ENCODE measurements at places on chromosomes 7 and 10.

GRCh38 chr10:36423821-36424248 is 701.6 kb upstream of the ANKRD30A start:
- H3K4me3 ChIP-seq, result no peak overlapping the region
- H3K4me1 ChIP-seq, result no peaks in the 10 kb centered on the region
- H3K27ac ChIP-seq, result no peak overlapping the region
- DNase-seq, result no peak

DNA sequence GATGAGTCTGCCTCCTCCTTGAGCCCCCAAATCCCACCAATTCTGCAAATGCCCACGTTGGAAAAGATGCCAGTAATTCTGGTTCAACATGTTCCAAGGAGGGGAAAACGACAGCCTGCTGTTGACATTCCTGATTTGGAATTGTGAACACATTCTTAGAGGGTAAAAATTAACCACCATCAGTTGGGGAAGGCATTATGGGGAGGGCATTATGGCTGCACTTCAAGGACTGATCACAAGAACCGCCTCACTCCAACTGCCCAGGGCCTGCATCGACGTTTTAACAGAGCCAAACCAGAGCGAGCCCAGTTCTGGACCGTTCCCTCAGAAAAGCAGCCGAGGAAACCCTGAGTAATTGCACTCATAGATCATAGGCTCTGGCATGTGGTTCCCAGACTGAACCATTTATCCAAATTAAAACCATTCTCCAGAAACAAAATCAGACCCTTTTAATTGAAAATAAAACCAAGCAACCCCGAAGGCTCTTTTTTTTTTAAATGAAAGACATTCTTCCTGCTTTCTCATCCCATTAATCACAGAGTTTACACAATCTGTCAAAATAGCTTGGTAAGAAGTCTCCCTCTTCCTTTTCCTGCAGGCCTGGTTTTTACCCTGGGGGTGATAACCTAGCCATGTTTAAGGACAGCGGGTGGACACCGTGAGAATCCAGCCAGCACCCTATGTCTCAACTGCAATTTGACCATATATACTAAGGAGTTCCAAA is 8.0 kb downstream of the TNS3 start:
- H3K4me3 ChIP-seq, result no peak overlapping the region
- H3K36me3 ChIP-seq, result no peaks in the 10 kb centered on the region
- peaks cover 87% of the 10 kb centered on the region for H3K4me1 ChIP-seq
- no peaks in the 10 kb centered on the region for H3K27me3 ChIP-seq
- peak overlapping the region; percentile 91 for H3K27ac ChIP-seq
- peak; percentile 77 for DNase-seq

- peaks cover 23% of the 10 kb centered on the region for H3K36me3 ChIP-seq
- DNase-seq, result no peak
- H3K4me3 ChIP-seq, result no peak overlapping the region
- H3K4me1 ChIP-seq, result no peaks in the 10 kb centered on the region
Measured at GRCh38 chr10:74987339-74988053, 124.0 kb upstream of the SAMD8 start.

- H3K36me3 ChIP-seq, result no peaks in the 10 kb centered on the region
- no peak overlapping the region for H3K27ac ChIP-seq
- DNase-seq, result no peak
- no peak overlapping the region for H3K4me3 ChIP-seq
- H3K4me1 ChIP-seq, result peaks cover 8% of the 10 kb centered on the region
- H3K27me3 ChIP-seq, result no peaks in the 10 kb centered on the region
Measured at GRCh38 chr7:154837622-154838021, 165.3 kb downstream of the PAXIP1 start.

GRCh38 chr7:116377721-116378120 is 121.8 kb upstream of the CAV2 start:
- no peak overlapping the region for H3K27ac ChIP-seq
- no peak overlapping the region for H3K4me3 ChIP-seq
- no peaks in the 10 kb centered on the region for H3K27me3 ChIP-seq
- no peaks in the 10 kb centered on the region for H3K36me3 ChIP-seq
- no peak for DNase-seq

- H3K36me3 ChIP-seq, result no peaks in the 10 kb centered on the region
- H3K4me1 ChIP-seq, result peaks cover 7% of the 10 kb centered on the region
- H3K4me3 ChIP-seq, result no peak overlapping the region
- peak overlapping the region; percentile 54 for H3K27ac ChIP-seq
- no peaks in the 10 kb centered on the region for H3K27me3 ChIP-seq
Measured at GRCh38 chr7:617614-618538, 98.2 kb upstream of the PDGFA start.

- no peaks in the 10 kb centered on the region for H3K4me1 ChIP-seq
- no peak overlapping the region for H3K4me3 ChIP-seq
- H3K36me3 ChIP-seq, result peaks cover 3% of the 10 kb centered on the region
- no peak overlapping the region for H3K27ac ChIP-seq
- H3K27me3 ChIP-seq, result no peaks in the 10 kb centered on the region
- DNase-seq, result no peak
Measured at GRCh38 chr10:89738551-89739209, 37.3 kb downstream of the KIF20B start.

GRCh38 chr7:105905209-105905909 is 29.0 kb upstream of the ATXN7L1 start:
- H3K4me3 ChIP-seq, result no peak overlapping the region
- no peaks in the 10 kb centered on the region for H3K27me3 ChIP-seq
- H3K4me1 ChIP-seq, result no peaks in the 10 kb centered on the region

DNA sequence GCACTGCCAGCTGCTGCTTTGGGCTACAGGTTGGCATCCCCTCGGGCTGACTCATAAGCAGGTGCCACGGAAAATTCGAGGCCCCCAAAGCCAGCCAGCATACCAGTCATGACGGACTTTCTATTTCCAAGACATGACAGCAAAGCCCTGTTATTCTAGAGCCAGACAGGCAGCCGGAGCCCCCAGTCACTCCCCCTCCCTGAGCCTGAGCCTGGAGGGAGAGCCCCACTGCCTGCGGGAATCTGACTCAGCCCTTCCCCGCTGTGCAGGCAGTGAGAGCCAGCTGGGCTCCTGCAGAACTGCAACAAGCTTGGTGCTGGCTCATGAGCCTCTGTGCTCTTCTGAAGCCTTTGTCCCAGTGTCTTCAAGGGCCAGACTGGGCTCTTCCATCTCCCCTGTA is 15.8 kb downstream of the BTBD16 start:
- H3K4me3 ChIP-seq, result no peak overlapping the region
- no peaks in the 10 kb centered on the region for H3K36me3 ChIP-seq
- peak; percentile 67 for DNase-seq
- H3K27me3 ChIP-seq, result no peaks in the 10 kb centered on the region

GRCh38 chr10:92108120-92108519 is 182.8 kb downstream of the CPEB3 start:
- H3K4me3 ChIP-seq, result no peak overlapping the region
- H3K36me3 ChIP-seq, result no peaks in the 10 kb centered on the region
- H3K27me3 ChIP-seq, result no peaks in the 10 kb centered on the region
- peaks cover 16% of the 10 kb centered on the region for H3K4me1 ChIP-seq
- no peak for DNase-seq

- no peaks in the 10 kb centered on the region for H3K36me3 ChIP-seq
- H3K27ac ChIP-seq, result no peak overlapping the region
- H3K4me3 ChIP-seq, result no peak overlapping the region
- no peak for DNase-seq
- no peaks in the 10 kb centered on the region for H3K27me3 ChIP-seq
- H3K4me1 ChIP-seq, result no peaks in the 10 kb centered on the region
Measured at GRCh38 chr7:121429798-121430197, 33.7 kb upstream of the FAM3C start.

GRCh38 chr7:98872328-98872924 is 2.6 kb upstream of the TMEM130 start:
- DNase-seq, result no peak
- no peak overlapping the region for H3K27ac ChIP-seq
- peaks cover 26% of the 10 kb centered on the region for H3K4me1 ChIP-seq

- no peak overlapping the region for H3K4me3 ChIP-seq
- H3K27me3 ChIP-seq, result no peaks in the 10 kb centered on the region
- H3K36me3 ChIP-seq, result no peaks in the 10 kb centered on the region
- H3K4me1 ChIP-seq, result no peaks in the 10 kb centered on the region
Measured at GRCh38 chr7:147861058-147861716, 729.4 kb upstream of the C7orf33 start.

GRCh38 chr7:45682836-45683555 is 108.8 kb downstream of the ADCY1 start:
- H3K4me3 ChIP-seq, result no peak overlapping the region
- no peaks in the 10 kb centered on the region for H3K27me3 ChIP-seq
- H3K27ac ChIP-seq, result no peak overlapping the region
- peak; percentile 10 for DNase-seq
- no peaks in the 10 kb centered on the region for H3K4me1 ChIP-seq

GRCh38 chr7:155363852-155364600 is 66.3 kb downstream of the INSIG1 start:
- H3K27me3 ChIP-seq, result no peaks in the 10 kb centered on the region
- no peaks in the 10 kb centered on the region for H3K36me3 ChIP-seq
- H3K4me3 ChIP-seq, result no peak overlapping the region
- H3K4me1 ChIP-seq, result no peaks in the 10 kb centered on the region

- peaks cover 100% of the 10 kb centered on the region for H3K27me3 ChIP-seq
- no peak overlapping the region for H3K27ac ChIP-seq
- H3K4me3 ChIP-seq, result no peak overlapping the region
- peaks cover 52% of the 10 kb centered on the region for H3K4me1 ChIP-seq
- H3K36me3 ChIP-seq, result no peaks in the 10 kb centered on the region
Measured at GRCh38 chr7:97022491-97023306, 1.9 kb downstream of the DLX5 start.

DNA sequence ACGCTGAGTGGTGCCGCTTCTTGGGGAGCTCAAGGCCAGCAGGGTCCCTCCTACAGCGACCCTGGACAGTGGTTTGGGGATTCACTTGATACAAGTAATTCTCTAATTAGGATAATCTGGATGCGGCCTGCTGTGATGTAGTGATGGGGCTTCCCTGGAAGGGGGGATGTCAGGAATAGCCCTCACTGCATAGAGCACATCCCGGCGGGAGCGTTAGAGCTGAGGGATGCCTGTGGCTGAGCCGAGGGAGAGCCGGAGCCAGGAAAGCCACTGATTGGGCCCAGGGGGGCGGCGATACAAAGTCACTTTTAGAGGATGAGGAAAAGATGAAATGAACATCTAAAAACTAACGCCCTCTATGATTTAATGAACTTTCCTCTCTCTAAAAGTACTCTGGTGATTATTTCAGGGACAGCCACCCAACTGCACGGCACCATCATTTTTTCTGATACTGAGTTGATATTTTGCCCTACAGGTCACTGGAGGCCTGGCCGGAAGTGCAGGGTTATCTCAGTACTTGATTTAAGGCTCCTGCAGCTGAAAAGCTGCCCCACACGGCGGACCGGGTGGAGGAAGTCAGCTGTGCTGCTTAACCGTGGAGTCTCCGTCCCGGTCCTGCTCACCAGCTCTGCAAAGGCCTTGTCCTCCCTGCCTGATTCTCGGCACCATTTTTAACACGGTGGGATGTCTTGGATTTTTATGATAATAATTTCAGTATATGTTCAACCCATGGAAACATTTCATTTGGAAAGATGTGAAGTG is 518.8 kb downstream of the DNAJB6 start:
- H3K4me1 ChIP-seq, result peaks cover 3% of the 10 kb centered on the region
- H3K27me3 ChIP-seq, result no peaks in the 10 kb centered on the region
- DNase-seq, result no peak
- H3K4me3 ChIP-seq, result no peak overlapping the region
- no peaks in the 10 kb centered on the region for H3K36me3 ChIP-seq
- no peak overlapping the region for H3K27ac ChIP-seq

DNA sequence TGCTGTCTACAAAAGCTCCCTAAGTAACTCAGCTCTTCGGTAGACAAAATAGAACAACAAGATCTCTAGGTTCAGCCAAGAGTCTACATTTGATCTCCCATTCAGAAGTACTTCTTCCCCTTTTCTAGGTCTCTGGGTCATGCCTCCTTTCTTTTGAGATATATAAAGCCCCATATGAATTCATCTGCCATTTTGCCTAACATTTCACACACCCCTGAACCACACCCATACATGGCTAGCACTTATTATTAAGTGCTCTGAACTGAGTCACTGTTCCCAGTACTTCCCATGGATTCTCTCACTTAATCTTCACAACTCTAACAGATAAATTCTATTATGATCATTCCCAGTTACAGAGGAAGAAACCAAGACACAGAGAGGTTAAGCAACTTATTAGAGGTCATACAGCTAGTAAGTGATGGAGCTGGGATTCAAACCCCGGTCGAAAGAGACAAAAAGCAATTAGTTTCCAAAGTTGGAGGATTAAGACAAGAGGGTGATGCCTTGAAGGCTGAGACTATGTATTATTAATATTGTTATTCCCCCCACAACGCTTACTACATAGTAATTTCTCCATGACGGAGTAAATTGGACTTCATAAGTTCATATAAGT is 17.3 kb downstream of the MYOF start:
- H3K27me3 ChIP-seq, result no peaks in the 10 kb centered on the region
- no peaks in the 10 kb centered on the region for H3K36me3 ChIP-seq
- H3K4me1 ChIP-seq, result peaks cover 84% of the 10 kb centered on the region
- H3K27ac ChIP-seq, result peak overlapping the region; percentile 94
- DNase-seq, result no peak
- H3K4me3 ChIP-seq, result no peak overlapping the region

DNA sequence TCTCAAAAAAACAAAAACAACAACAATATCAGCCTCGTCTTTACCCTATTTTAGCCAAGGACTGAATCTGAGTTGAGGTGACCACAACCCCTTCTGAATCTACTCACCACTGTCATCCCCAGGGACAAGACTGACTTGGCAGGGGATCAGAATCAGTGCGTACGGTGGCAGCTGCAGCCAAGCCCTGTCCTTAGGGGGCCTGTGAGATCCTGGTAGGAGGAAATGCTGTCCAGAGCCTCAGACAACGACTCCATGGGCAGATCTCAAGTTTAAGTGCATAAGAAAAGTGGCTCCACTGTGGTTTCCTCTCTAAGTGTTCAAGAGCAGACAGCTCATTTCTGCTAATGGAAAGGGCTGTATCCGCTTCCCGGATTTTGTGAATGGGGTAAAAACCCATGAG is 22.4 kb upstream of the CYTH3 start:
- H3K27me3 ChIP-seq, result no peaks in the 10 kb centered on the region
- H3K4me1 ChIP-seq, result no peaks in the 10 kb centered on the region
- no peaks in the 10 kb centered on the region for H3K36me3 ChIP-seq

DNA sequence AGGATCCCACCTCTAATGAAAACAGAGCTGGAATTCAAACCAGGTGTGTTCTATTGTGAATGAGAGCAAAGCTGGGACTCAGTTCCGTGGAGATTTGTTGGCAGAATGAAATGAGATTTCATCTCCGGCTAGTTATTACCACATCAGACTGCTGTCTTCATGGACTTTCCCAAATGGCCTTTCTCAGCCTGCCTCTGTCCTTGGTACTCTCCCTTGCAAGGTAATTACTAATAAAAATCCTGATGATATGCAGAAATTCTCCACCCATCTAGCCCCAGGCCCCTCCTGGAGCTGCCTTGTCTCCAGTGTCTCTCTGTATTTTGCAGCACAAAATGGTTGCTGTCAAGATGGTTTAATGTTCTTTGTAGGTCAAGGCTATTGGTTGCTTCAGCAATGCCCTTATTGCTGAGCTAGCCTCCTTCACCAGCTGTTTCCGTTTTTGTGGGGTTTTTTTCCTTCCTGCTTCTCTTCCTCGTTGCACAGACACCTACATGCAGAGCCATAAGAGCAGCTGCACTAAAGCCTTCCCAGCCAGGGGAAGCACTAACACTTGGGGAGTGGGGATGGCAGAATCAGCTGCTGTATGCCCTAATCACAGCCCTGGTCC is 185.0 kb upstream of the GHITM start:
- no peaks in the 10 kb centered on the region for H3K36me3 ChIP-seq
- no peak overlapping the region for H3K27ac ChIP-seq
- no peaks in the 10 kb centered on the region for H3K27me3 ChIP-seq
- no peaks in the 10 kb centered on the region for H3K4me1 ChIP-seq

Data from stomach (tissue), 19 donors.